ENCODE measurements at places on chromosomes 2 and 18.

DNA sequence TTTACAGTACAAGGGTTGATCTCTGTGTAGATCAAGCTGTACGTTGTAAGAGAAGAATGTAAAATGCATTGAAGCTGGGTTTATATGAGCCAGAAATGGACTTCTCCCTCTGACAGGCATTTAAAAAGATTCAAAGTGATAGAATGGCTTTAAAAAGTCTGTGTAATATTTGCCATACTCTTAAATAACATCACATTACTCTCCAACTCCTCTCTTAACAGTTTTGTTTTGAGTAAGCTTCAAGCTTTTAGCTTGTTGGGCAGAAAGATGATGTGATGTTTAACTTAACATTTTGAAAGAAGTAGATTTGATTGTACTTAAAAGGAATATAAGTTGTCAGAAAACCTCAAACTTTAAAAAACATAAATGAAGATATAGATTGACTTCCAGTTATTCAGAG, 72.2 kb downstream of the COX7A2L start:
- no peak for DNase-seq

DNA sequence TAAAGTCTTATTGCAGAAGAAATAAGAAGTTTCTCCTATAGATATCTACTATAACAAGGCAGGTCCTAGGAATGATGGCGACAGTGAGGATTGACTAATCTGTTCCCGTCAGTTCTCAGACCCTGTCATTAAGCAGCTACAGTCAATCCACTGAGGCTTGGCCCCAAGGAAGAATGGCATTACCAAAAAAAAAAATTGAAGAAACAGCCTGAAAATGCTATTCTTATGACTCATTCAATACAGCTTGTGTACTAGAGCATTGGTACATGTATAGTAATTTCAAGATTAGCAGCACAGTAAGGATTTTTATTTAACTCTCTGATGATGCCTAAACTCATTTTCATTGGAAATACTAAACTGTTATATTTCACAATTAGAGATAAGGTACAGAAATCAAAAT, 1096.1 kb upstream of the NXPH2 start:
- no peak for DNase-seq

- peak; percentile 69 for DNase-seq
These were observed 718.8 kb downstream of the DPP10 start for GRCh38 chr2:115161081-115161770.

DNA sequence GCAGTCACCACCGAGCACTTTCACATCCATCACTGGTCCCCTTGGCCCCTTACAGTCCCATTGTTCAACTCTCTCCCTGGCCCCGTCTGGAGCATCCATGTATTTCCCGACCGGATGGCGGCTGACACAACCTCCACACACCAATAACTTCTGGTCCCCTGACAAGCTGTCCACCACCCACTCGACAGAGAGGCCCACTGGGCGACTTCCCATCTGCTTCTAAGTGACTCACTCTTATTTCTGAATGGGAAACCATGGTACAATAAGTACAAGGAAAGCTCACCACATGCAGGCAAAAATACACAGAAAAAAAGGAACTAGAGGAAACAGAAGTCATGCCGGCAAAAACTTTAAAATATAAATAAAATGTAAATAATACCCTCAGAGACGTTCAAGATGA, 82.9 kb upstream of the RAB12 start:
- no peak for DNase-seq

GRCh38 chr2:174544802-174545201, 52.8 kb downstream of the WIPF1 start:
- no peak for DNase-seq

DNA sequence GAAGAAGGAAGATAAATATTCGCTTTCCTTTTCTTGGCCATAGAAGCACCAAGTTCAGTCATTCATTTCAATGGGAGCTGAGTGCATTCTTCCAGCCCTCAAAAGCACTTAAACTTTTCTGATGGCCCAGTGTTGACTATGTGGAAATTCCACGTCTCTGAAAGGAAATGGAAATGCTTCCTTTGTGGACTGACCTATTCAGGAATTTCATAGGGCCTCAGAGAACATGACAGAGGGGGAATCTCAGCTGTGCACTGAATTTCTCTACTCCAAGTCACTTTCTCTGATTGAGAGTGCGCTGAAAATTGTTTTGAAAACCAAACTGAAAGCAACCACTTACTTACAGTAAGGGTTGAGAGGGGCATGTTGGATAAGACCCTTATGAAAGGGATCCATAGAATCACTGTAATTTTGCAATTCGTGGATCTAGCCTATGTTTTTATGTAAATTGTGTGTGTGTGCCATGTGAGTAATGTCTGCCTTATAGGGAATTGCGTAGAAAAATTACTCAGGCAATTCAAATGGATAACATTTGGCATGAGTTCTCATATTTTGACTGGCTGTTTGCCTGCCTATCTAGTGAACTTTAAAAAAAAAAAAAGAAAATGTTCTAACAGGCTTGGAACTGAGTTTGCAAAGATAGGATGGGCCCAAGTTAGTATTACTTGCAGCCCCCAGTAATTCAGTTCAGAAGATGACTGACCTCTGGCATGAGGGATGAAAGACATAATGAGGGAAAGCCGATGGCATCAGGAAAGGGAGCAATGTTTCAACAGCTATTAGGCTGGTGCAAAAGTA, 437.0 kb downstream of the PTPRM start:
- DNase-seq: no peak

- DNase-seq: no peak
These were observed 480.2 kb upstream of the ACVR2A start for GRCh38 chr2:147364597-147364996.

GRCh38 chr2:72780477-72780876, 45.4 kb downstream of the EXOC6B start:
- peak; percentile 8 for DNase-seq

- no peak for DNase-seq
These were observed 243.4 kb downstream of the ZNF516 start for GRCh38 chr18:76251691-76252090.

DNA sequence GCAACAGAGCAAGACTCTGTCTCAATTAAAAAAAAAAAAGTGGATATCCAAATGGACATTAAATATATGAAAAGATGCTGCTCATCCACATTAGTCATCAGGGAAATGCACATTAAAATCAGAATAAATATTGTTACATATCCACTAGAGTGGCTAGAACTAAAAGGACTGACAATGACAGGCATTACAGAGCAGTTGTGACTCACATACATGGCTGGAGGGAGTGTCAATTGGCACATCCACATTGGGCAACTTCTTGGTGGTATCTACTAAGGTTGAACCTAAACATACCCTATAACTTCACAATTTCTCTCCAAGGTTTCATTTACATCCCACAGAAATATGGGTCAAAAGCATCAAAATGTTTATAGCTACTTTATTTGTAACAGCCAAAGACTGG, 14.0 kb upstream of the DNER start:
- DNase-seq: no peak

DNA sequence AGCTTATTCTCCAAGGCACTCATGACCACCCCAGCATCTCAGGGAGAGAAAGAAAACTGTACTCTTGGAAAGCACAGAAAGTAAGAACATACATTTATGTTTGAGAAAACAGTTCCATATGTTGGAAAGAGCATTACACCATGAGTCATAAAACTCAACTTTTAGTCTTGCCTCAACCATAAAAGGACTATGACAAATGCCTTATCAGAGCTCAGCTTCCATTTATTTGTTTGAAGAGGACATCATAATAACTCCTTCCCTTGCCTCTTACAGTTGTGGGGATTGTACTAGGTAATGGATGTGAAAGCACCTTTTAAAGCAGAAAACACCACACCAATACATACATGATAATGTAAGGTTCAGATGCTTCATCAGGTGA, 370.8 kb downstream of the LNPK start:
- no peak for DNase-seq

GRCh38 chr2:59875836-59876235, 677.6 kb downstream of the BCL11A start:
- DNase-seq: no peak

GRCh38 chr2:237254369-237254861, 159.5 kb downstream of the COL6A3 start:
- DNase-seq: no peak

DNA sequence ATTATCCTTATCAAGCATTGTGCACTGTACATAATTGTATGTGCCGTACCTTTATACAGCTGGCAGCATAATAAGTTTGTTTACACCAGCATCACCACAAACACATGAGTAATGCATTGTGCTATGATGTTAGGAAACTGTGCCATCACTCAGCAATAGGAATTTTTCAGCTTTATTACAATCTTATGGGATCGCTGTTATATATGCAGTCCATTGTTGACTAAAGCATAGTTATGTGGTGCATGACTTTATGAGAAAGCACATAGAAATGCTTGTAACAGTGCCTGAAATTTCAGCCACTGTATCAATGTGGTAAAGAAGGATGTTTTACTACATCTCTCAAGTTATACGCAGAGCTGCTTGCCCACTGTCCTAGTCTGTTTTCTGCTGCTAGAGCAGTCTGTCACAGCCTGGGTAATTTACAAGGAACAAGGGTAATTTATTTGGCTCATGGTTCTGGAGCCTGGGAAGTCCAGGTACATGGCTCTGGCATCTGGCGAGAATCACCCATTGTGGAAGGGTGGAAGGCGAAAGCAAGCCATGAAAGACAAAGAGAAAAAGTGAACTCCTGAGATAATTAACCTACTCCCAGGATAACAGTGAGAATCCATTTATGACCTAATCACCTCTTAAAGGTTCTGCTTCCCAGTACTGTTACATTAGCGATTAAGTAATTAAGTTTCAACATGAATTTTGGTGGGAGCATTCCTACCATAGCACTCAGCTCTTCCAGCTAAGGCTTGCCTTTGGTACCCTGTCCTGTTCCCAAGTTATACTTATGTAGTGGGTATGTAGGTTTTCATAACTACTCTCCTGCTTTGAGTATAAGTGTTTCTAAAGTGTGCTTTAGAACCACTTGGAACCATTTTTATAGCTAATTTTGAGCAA, 4.6 kb downstream of the MAP3K20 start:
- DNase-seq: no peak

DNA sequence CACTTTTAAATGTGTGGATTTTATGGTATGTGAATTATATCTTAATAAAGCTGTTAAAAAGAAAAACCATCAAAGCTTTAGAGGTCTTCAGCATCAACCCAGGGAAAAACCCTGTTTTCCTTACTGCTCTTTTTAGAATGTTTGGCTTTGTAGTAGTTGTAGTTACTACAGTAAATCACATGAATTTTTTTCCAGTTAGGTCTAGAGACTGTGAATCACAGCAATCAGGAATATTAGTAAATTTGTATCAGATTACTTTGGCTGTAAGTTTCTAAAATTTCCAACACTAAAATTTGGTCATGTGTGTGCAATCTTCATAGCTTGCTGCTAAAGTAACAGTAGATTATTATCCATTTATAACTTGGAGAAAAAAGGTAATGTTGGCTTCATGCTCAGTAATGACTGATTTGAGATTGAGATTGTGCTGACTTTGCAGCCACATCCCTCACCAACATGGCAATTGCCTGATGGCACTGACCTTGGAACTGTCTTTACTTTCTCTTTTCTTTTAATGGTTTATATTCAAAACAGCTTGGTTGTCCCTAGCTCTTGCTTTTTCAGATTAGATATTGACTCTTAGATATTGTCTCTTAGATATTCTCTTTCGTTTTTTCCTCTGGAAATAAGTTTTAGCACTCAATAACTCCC, 41.1 kb downstream of the LCLAT1 start:
- no peak for DNase-seq

GRCh38 chr2:169746240-169746639, 12.6 kb downstream of the KLHL23 start:
- peak; percentile 66 for DNase-seq

DNA sequence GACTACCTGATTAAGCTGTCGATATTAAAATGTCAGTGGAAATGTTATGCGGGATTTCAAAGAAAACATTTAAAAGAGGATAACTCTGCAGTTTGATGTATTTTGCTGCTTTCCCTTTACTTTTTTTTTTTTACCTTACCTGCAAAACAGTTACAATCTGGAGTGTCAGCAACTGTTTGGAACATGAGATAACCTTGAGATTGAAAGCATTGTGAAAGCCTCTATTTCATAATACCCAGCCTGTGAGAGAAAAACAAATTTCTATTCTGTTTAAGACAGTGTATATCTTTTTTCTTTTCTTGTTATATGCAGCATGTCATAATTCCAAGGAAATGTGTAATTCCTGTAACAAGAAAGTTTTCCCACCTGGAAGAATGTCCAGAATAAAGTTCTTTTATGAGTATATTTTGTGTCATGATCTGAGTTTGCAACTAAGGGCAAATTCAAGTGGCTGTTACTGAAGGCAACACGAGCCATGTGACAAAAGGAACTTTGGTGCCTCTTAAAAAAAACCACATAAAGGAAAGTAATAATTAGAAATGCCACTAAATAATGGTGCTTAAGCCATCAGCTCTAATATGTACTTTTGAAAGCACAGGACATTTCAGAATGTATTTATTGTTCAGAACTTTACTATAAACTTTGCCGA, 297.0 kb upstream of the DSEL start:
- no peak for DNase-seq

Measured in DMS 273 treated with DMSO at 0.1 percent for 48 hours (cell line).